ENCODE measurements at places on chromosomes 3 and 15. TPM values are rescaled to one million over a fixed set of nuclear protein-coding genes. Genes with fewer than 3 reads are reported as not detected.
A peak's percentile ranks its signal among the peaks of the same experiment; 100 is the strongest.

GRCh38 chr3:26018889-26019288 is 229.0 kb downstream of the OXSM start:
- H3K36me3 ChIP-seq = no peaks in the 10 kb centered on the region
- H3K4me3 ChIP-seq = no peak overlapping the region
- DNase-seq = no peak
- no peaks in the 10 kb centered on the region for H3K4me1 ChIP-seq

DNA sequence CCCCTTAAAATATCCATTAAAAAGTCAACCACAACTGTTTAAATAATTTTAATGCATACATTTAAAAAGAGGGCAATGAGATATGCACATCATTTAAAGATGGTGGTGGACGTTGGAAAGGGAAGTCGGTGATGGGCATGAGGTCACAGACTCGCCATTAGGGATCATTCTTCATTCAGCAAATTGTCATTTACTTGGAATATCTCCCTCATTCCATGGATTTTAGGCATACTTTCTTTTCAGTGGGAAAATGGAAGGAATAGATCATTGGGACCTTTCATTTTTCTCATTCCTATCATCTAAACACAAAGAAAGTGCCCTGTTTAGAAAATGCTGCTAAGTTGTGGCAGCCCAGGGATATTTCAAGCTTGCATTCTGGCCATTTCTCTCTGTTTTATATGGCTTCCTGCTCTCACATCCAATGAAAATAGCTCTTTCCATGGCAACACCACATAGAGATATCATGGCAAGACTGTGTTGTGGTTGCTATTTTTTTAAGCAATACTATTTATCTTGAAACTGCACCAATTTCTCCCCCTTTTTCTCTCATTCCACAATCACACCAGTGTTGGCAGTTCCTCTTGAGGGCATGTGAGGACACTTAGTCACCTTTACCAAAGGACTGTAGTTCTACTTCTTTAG is 40.7 kb upstream of the LMCD1 start:
- H3K36me3 ChIP-seq = no peaks in the 10 kb centered on the region
- peaks cover 3% of the 10 kb centered on the region for H3K27me3 ChIP-seq
- H3K4me1 ChIP-seq = no peaks in the 10 kb centered on the region
- no peak for DNase-seq
- no peak overlapping the region for H3K27ac ChIP-seq

DNA sequence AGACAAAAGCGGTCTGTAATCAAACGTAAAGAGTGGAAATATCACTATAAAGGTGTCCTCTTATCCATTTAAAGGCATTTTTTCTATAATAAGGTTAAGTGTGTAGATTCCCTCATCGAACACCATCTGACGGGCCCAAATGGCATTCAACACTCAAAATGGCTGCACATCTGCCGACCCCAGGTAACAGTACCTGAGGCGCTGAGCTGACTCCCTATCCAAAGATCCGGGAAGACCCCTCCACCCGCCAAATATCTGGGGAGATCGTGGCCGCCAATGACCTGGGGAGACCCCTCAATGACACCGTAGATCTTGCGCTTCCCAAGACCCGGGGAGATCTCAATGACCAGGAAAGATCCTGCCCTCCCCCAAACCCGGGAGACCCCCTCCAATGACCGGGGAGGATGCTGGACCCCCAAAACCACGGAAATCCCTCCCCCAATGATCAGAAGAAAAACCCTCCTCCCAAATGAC is 476 bp downstream of the IP6K2 start:
- DNase-seq = peak; percentile 77
- H3K36me3 ChIP-seq = peaks cover 21% of the 10 kb centered on the region
- peak overlapping the region; percentile 76 for H3K27ac ChIP-seq
- peak overlapping the region; percentile 78 for H3K4me3 ChIP-seq
- peaks cover 21% of the 10 kb centered on the region for H3K4me1 ChIP-seq

DNA sequence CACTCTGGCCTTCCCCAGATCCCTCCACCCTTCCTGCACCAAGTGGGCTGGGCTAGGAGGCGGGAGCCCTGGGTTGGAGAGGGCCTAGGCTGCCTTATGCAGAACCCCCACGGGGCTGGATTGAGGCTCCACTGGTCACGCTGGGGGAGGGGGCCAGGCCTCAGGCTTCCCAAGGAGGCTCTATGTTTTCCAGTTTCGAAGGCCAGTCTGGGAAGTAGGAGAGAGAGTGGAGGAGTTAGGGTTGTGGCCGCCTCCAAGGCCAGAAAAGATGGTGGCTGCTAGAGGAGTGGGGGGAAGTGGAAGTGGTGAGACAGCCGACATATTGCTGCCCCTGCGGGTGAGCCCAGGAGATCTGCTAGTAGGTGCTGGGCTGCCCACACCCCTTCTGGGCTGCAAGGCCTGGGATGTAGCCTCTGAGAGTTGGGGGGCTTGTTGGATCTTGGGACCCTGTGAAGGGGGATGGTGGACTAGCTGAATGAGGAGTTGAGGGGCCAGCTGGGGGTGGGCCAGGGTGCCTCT is 1.2 kb downstream of the GNAI2 start:
- peak overlapping the region; percentile 95 for H3K4me3 ChIP-seq
- peak overlapping the region; percentile 90 for H3K27ac ChIP-seq
- DNase-seq = peak; percentile 63
- H3K4me1 ChIP-seq = peaks cover 53% of the 10 kb centered on the region

DNA sequence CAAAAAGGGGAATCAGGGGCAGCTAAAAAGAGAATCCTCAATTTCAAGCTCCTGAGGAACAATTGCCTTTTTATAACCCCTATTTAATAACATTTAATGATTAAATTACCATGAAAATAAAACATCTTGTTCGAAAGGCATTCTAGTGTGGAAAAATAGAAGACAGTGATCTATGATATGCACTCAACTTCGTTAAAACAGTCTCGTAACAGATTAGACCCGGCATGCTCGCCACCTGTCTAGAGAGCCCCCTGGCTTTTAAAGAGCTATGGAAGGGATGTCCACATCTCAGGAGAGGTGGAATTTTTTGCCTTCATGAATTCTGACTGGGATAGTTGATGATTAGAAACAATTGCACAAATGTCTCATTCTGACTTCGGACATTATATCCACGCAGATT is 153.7 kb upstream of the MDFIC2 start:
- no peaks in the 10 kb centered on the region for H3K27me3 ChIP-seq
- no peak overlapping the region for H3K4me3 ChIP-seq
- H3K27ac ChIP-seq = no peak overlapping the region
- no peak for DNase-seq
- no peaks in the 10 kb centered on the region for H3K36me3 ChIP-seq

- H3K27ac ChIP-seq = no peak overlapping the region
- no peak overlapping the region for H3K4me3 ChIP-seq
- no peak for DNase-seq
- H3K36me3 ChIP-seq = no peaks in the 10 kb centered on the region
Measured at GRCh38 chr3:176757429-176757828, 439.9 kb downstream of the TBL1XR1 start.

GRCh38 chr3:169945313-169945712 is 21.3 kb upstream of the SEC62 start:
- H3K4me1 ChIP-seq = peaks cover 85% of the 10 kb centered on the region
- H3K36me3 ChIP-seq = no peaks in the 10 kb centered on the region
- H3K4me3 ChIP-seq = peak overlapping the region; percentile 46
- DNase-seq = peak; percentile 87

DNA sequence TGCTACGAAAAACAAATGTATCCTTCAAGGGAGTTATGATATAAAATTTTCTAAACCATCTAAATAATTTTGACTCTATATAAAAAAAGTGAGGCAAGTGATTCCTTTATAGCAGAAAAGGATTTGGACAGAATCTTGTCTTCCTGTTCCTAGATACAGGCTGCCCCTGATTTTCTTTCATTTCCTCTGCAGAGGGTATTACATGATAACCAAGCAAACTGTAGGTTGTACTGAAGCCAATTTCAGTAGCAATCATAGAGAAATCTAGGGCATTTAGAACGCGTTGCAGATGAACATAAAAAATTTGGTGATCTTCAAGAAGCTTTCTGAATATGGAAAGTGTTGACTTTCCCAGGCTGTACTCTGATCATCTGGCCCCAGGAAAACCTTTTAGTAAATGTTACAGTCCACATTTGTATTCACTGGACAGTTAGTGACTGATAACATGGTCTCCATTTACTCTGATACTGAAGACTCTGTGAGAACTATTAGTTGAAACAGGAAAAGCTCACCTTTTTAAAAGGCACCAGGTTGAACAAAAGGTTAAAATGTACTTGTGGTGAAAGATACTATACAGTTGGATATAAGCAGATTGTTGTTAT is 9.1 kb upstream of the UTS2B start:
- H3K27me3 ChIP-seq = no peaks in the 10 kb centered on the region
- no peaks in the 10 kb centered on the region for H3K4me1 ChIP-seq
- no peak for DNase-seq
- H3K36me3 ChIP-seq = no peaks in the 10 kb centered on the region
- no peak overlapping the region for H3K27ac ChIP-seq

- H3K27ac ChIP-seq = no peak overlapping the region
- H3K4me1 ChIP-seq = no peaks in the 10 kb centered on the region
- H3K36me3 ChIP-seq = no peaks in the 10 kb centered on the region
Measured at GRCh38 chr15:51758645-51759044, 7.2 kb downstream of the TMOD2 start.

- H3K4me3 ChIP-seq = peak overlapping the region; percentile 46
- DNase-seq = no peak
- H3K36me3 ChIP-seq = no peaks in the 10 kb centered on the region
Measured at GRCh38 chr15:39921274-39921638, 1.2 kb upstream of the GPR176 start.

GRCh38 chr3:194326968-194327217 is 24.2 kb downstream of the CPN2 start:
- H3K36me3 ChIP-seq = no peaks in the 10 kb centered on the region
- no peak overlapping the region for H3K27ac ChIP-seq
- no peaks in the 10 kb centered on the region for H3K27me3 ChIP-seq
- DNase-seq = no peak
- H3K4me3 ChIP-seq = no peak overlapping the region

GRCh38 chr3:169964176-169964575 is 2.4 kb upstream of the SEC62 start:
- H3K4me1 ChIP-seq = peaks cover 65% of the 10 kb centered on the region
- no peak for DNase-seq
- no peak overlapping the region for H3K4me3 ChIP-seq
- peak overlapping the region; percentile 77 for H3K27ac ChIP-seq
- no peaks in the 10 kb centered on the region for H3K36me3 ChIP-seq
- H3K27me3 ChIP-seq = no peaks in the 10 kb centered on the region

DNA sequence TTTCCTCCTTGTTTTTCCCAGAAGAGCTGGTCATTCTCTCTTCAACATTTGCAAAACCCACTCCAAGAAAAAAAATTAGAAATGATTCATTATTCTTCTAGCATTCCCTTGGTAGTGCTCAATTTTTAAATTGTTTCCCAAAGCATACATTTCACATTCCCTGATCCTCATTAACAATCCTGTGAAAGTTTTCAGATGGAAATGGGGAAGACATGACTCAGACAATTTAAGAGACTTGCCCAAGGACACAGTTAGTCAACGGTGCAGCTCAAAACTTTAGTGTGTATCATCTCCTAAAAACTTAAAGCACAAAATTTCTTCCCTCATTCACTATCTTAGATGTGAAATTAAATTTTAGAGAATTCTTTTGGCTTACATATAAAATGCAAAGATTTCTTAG is 17.1 kb upstream of the ABI3BP start:
- 0 out of 2 replicates have a peak, but pooled peaks cover 2% of the 10 kb centered on the region for H3K27me3 ChIP-seq
- no peak for DNase-seq
- H3K4me3 ChIP-seq = no peak overlapping the region
- H3K27ac ChIP-seq = no peak overlapping the region
- no peaks in the 10 kb centered on the region for H3K36me3 ChIP-seq
- H3K4me1 ChIP-seq = no peaks in the 10 kb centered on the region

DNA sequence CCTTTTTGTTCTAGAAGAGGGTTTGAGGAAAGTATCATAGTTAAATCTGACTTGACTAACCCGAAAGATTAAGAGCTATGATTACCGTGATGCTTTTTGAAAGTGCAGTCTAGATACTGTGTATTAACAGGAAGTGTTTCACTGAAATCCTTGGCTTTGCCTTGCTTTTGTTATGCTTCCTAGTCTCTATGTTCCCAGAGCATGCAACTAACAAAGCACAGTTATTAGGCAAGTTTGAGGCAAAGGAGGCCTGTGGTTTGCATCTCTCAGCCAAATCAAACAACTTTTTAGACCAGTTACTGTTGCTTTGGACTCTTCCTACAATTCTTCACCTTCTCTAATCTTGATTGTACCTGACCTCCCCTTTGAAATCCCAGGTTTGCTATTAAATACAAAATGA is 3.9 kb downstream of the LXN start:
- no peak overlapping the region for H3K27ac ChIP-seq
- H3K27me3 ChIP-seq = no peaks in the 10 kb centered on the region
- DNase-seq = no peak

DNA sequence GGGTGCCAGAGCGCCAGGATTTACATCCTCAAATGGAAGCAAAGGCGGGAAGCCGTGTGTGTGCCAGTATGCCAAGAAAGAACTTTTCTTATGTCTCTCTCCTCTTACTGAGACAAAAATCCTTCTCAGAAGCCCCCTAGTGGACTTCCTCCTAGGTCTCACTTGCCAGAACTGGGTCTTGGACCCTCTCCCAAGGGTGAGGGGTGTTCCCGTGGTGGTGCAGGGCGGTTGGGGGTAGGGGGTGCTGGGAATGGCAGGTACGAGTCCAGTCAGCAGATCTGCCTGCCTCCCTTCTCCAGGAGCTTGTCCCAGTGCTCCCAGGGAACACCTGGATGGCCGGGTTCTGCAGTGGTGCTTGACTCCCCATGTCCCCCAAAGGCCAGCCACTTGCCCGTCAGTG is 52.0 kb downstream of the CORO2B start:
- peak overlapping the region; percentile 82 for H3K27ac ChIP-seq
- H3K4me3 ChIP-seq = no peak overlapping the region
- H3K27me3 ChIP-seq = no peaks in the 10 kb centered on the region

- H3K4me3 ChIP-seq = no peak overlapping the region
- no peaks in the 10 kb centered on the region for H3K36me3 ChIP-seq
- no peaks in the 10 kb centered on the region for H3K27me3 ChIP-seq
- no peak for DNase-seq
Measured at GRCh38 chr15:73751511-73751898, 1.6 kb downstream of the INSYN1 start.

Gene RETNLB
- not detected for total RNA-seq

Gene USP19
- total RNA-seq = 111 TPM

Gene CMTM8
- 0.14 TPM for total RNA-seq

Gene ZNF197
- total RNA-seq = 11.7 TPM

Gene RBMS3
- not detected for total RNA-seq

Gene GADL1
- not detected for total RNA-seq

Data from Karpas-422 (cell line).